ENCODE measurements at places on chromosomes 7 and 10. TPM values are rescaled to one million over a fixed set of nuclear protein-coding genes. Genes with fewer than 3 reads are reported as not detected.
A peak's percentile ranks its signal among the peaks of the same experiment; 100 is the strongest.

GRCh38 chr10:129755158-129755591 lies 208.9 kb downstream of the EBF3 start:
- H3K4me1 ChIP-seq = no peaks in the 10 kb centered on the region
- no peak overlapping the region for H3K27ac ChIP-seq
- H3K36me3 ChIP-seq = no peaks in the 10 kb centered on the region
- H3K4me3 ChIP-seq = no peak overlapping the region
- H3K27me3 ChIP-seq = no peaks in the 10 kb centered on the region

- H3K4me1 ChIP-seq = peaks cover 6% of the 10 kb centered on the region
- no peak overlapping the region for H3K4me3 ChIP-seq
- no peak for DNase-seq
- no peaks in the 10 kb centered on the region for H3K36me3 ChIP-seq
- H3K27me3 ChIP-seq = no peaks in the 10 kb centered on the region
- no peak overlapping the region for H3K27ac ChIP-seq
Observed at GRCh38 chr10:31765541-31765940, 163.1 kb downstream of the ARHGAP12 start.

GRCh38 chr10:97814996-97815395 lies 34.6 kb upstream of the GOLGA7B start:
- no peaks in the 10 kb centered on the region for H3K36me3 ChIP-seq
- H3K27me3 ChIP-seq = no peaks in the 10 kb centered on the region
- H3K4me1 ChIP-seq = no peaks in the 10 kb centered on the region

- H3K27ac ChIP-seq = no peak overlapping the region
- no peak for DNase-seq
- H3K4me3 ChIP-seq = no peak overlapping the region
- H3K4me1 ChIP-seq = no peaks in the 10 kb centered on the region
- H3K36me3 ChIP-seq = no peaks in the 10 kb centered on the region
- H3K27me3 ChIP-seq = no peaks in the 10 kb centered on the region
Observed at GRCh38 chr7:125357676-125358455, 428.2 kb upstream of the POT1 start.

- no peak overlapping the region for H3K4me3 ChIP-seq
- peaks cover 6% of the 10 kb centered on the region for H3K4me1 ChIP-seq
- no peaks in the 10 kb centered on the region for H3K27me3 ChIP-seq
Observed at GRCh38 chr7:30038196-30038980, 10.2 kb downstream of the PLEKHA8 start.

- H3K27me3 ChIP-seq = no peaks in the 10 kb centered on the region
- no peak overlapping the region for H3K27ac ChIP-seq
- H3K4me3 ChIP-seq = no peak overlapping the region
- DNase-seq = no peak
Observed at GRCh38 chr7:69839782-69840181, 241.5 kb downstream of the AUTS2 start.

GRCh38 chr10:84829131-84829530 lies 500.7 kb downstream of the CCSER2 start:
- H3K4me1 ChIP-seq = peaks cover 9% of the 10 kb centered on the region
- H3K4me3 ChIP-seq = no peak overlapping the region
- no peak for DNase-seq
- H3K36me3 ChIP-seq = no peaks in the 10 kb centered on the region

VWA2 gene
- 6.3 TPM for polyA plus RNA-seq

GRCh38 chr7:115349635-115350034 lies 427.7 kb downstream of the MDFIC start:
- H3K36me3 ChIP-seq = no peaks in the 10 kb centered on the region
- no peaks in the 10 kb centered on the region for H3K4me1 ChIP-seq
- H3K27me3 ChIP-seq = no peaks in the 10 kb centered on the region
- no peak for DNase-seq

GRCh38 chr10:5858811-5859210 lies 30.9 kb downstream of the ANKRD16 start:
- H3K4me1 ChIP-seq = no peaks in the 10 kb centered on the region
- no peak overlapping the region for H3K4me3 ChIP-seq
- DNase-seq = no peak
- no peak overlapping the region for H3K27ac ChIP-seq

GRCh38 chr7:68414631-68415425 lies 1183.4 kb upstream of the AUTS2 start:
- H3K27ac ChIP-seq = no peak overlapping the region
- no peak for DNase-seq
- no peaks in the 10 kb centered on the region for H3K36me3 ChIP-seq
- H3K4me3 ChIP-seq = no peak overlapping the region
- H3K27me3 ChIP-seq = no peaks in the 10 kb centered on the region

GRCh38 chr10:63825111-63825510 lies 303.9 kb downstream of the REEP3 start:
- H3K4me1 ChIP-seq = no peaks in the 10 kb centered on the region
- DNase-seq = no peak
- H3K27ac ChIP-seq = no peak overlapping the region

NEURL1 gene
- 4.2 TPM for polyA plus RNA-seq

DNA sequence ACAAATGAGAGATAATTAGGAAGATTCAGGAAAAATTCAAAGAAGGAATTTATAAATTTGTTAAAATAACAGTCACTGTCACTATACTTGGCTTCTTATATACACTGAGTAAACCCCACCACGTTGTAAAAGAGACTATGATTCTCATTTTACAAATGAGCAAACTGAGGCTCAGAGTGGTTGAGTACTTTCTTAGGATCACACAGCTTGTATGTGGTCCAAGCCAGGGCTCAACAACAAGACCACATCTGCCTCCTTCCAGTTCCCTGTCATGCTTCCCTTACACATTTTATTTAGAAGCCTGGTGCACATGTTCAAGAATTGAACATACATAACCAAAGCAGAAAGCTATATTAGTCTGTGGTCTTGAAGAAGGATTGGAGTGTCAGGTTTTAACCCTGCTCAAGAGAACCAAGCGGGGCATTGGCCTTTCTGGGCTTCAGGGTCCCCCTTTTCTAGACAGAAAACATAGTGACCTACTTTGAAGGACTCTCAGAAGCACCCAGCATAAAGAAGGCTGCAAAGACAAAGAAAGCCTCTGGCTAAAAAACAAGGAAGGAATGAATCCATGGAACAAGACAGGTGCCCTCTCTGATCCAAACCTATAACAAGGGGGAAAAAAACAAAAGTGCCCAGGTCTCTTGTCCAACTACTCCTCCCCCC lies 846 bp downstream of the MRLN start:
- no peak overlapping the region for H3K4me3 ChIP-seq
- H3K4me1 ChIP-seq = no peaks in the 10 kb centered on the region
- H3K27me3 ChIP-seq = no peaks in the 10 kb centered on the region
- no peaks in the 10 kb centered on the region for H3K36me3 ChIP-seq
- DNase-seq = no peak

INTS15 gene
- polyA plus RNA-seq = 26.1 TPM

DNA sequence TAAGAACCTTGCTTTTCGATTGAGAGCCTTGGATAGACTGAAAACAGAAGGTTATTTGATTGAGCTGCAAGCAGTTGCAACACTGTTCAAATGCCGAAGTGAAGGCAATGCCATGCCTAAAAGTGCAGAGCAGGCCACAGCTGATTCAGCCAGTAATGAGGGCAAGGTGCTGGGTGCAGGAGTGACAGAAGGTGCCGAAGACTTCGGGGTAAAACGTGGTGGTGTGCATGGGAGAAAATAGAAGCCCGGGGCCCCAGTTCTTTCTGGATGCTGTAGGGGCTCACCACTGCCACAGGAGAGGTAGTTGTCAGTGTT lies 43.6 kb upstream of the GATAD1 start:
- no peak for DNase-seq
- H3K27ac ChIP-seq = peak overlapping the region; percentile 73
- H3K36me3 ChIP-seq = peaks cover 9% of the 10 kb centered on the region
- H3K4me1 ChIP-seq = no peaks in the 10 kb centered on the region
- H3K4me3 ChIP-seq = no peak overlapping the region

- DNase-seq = peak; percentile 60
- peaks cover 4% of the 10 kb centered on the region for H3K4me1 ChIP-seq
- no peak overlapping the region for H3K27ac ChIP-seq
- H3K27me3 ChIP-seq = no peaks in the 10 kb centered on the region
- H3K4me3 ChIP-seq = no peak overlapping the region
Observed at GRCh38 chr10:74081192-74081803, 69.3 kb downstream of the AP3M1 start.

GRCh38 chr7:50745835-50746234 lies 36.9 kb downstream of the GRB10 start:
- no peaks in the 10 kb centered on the region for H3K4me1 ChIP-seq
- H3K4me3 ChIP-seq = no peak overlapping the region
- DNase-seq = no peak
- H3K36me3 ChIP-seq = no peaks in the 10 kb centered on the region
- no peak overlapping the region for H3K27ac ChIP-seq

STEAP1 gene
- polyA plus RNA-seq = 8.5 TPM

BMPR1A gene
- polyA plus RNA-seq = 13.9 TPM

GRCh38 chr10:97466755-97467154 lies 20.8 kb downstream of the ZDHHC16 start:
- peaks cover 7% of the 10 kb centered on the region for H3K4me1 ChIP-seq
- DNase-seq = no peak
- H3K4me3 ChIP-seq = no peak overlapping the region
- no peaks in the 10 kb centered on the region for H3K36me3 ChIP-seq
- no peak overlapping the region for H3K27ac ChIP-seq

BRAF gene
- polyA plus RNA-seq = 16.4 TPM

- no peaks in the 10 kb centered on the region for H3K36me3 ChIP-seq
- no peaks in the 10 kb centered on the region for H3K27me3 ChIP-seq
- H3K4me1 ChIP-seq = peaks cover 12% of the 10 kb centered on the region
- DNase-seq = no peak
Observed at GRCh38 chr7:871900-872537, 4.3 kb upstream of the GET4 start.

ELOVL3 gene
- polyA plus RNA-seq = not detected
